ENCODE measurements at places on chromosomes 6 and 20.

DNA sequence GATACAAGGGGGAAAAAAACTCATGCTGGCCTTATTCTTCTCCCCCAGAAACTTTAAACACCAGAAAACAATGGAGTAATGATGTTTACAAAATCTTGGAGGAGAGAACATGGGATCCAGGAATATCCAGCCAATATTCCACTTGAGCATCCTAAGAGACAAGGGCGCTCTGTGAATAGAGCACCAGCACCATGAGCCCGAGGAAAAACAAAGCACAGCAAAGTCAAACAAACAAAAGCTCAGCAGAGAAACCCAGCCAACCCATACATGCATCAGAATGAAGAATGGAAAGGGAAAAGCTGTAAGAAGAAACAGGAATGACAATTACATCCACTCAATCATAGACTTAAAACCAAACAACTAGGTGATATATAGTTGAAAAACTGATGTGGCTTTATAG lies 4.6 kb upstream of the NAA20 start:
- no peak for DNase-seq

GRCh38 chr20:21272279-21272678 lies 30.9 kb upstream of the XRN2 start:
- no peak for DNase-seq

DNA sequence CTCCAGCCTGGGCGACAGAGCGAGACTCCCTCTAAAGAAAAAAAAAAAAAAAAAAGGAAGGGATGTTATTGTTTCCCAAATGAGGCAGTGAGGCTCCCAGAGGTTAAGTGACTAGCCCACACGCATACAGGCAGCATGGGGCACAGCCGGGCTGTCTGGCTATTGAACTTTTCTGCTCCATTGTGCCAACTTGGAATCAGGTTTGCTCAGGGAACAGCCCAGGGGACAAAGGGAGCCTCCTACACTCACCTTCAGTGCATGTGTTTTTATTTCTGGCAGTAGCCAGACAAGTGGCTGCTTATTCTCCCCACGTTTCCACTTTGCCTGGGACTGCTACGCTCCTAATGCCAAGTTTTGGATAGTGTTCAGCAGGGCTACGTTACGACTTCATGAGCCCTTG lies 10.7 kb downstream of the ETV7 start:
- no peak for DNase-seq

DNA sequence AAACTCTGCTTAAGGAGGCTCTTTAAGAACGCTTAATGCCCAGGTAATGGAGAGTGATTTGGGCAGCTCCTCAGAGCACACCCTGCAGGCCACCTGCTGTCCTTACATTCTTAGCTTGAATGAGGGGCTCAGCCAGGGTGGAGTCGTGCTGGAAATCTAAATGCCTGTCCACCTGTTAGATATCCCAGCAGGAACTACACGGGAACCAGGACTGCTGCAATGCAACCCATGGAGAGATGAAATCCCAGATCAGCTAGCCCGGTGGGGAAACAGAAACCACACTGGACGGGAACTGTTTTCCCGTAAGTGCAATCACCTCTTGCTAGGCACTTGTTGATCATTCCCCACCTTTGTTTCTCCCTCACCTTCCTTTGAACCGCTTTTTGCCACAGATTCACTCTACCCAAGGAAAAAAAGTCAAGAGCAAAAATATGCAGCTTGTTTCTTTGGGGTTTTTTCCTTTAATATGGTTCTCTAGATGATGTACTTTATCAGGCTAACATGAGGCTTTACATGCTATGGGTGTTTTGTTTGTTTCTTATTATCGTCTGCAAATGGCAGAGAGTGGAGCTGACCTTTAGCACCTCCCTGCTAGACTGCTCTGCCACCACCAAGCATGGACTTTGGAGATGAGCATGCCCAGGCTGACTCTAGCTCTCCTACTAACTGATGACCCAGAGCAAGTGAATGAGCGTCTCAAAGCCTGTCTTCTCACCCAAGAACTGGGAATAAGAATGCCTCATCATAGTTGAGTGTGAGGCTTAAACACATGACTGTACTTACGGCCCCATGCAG lies 125.9 kb upstream of the TNFAIP3 start:
- DNase-seq = no peak

DNA sequence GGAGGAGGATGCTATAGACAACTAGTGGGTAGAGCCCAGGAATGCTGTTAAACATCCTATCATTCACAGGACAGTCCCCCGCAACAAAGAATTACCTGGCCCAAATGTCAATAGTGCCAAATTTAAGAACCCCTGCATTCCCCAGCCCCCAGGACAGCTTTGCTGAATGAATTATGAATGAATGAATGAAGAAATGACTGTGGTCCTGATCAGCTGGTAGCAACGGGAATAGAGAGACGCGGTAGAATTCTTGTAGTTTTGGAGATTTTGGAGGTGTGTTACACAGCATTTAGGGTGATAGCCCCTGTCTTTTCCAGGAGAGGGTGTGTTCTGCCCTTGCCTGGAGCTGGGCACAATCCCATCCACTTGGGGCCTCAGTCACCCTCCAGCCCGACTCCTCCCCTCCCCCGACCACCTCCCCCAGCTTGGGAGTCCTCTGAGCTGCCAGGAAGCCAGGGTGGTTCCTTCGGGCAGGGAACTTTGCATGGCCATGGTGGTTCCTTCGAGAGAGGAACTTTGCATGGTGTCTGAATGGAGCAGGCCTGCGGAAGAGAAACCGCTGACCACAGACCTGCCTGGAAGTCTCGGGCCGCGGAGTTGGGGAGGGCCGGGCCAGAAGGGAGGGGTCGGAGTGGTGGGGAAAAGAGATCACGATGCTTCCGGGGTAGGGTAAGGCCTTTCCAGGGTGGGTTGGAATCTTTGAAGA lies 1.0 kb upstream of the HCK start:
- DNase-seq = no peak

- DNase-seq = no peak
Measured at GRCh38 chr6:37451441-37452193, 18.6 kb downstream of the CMTR1 start.

DNA sequence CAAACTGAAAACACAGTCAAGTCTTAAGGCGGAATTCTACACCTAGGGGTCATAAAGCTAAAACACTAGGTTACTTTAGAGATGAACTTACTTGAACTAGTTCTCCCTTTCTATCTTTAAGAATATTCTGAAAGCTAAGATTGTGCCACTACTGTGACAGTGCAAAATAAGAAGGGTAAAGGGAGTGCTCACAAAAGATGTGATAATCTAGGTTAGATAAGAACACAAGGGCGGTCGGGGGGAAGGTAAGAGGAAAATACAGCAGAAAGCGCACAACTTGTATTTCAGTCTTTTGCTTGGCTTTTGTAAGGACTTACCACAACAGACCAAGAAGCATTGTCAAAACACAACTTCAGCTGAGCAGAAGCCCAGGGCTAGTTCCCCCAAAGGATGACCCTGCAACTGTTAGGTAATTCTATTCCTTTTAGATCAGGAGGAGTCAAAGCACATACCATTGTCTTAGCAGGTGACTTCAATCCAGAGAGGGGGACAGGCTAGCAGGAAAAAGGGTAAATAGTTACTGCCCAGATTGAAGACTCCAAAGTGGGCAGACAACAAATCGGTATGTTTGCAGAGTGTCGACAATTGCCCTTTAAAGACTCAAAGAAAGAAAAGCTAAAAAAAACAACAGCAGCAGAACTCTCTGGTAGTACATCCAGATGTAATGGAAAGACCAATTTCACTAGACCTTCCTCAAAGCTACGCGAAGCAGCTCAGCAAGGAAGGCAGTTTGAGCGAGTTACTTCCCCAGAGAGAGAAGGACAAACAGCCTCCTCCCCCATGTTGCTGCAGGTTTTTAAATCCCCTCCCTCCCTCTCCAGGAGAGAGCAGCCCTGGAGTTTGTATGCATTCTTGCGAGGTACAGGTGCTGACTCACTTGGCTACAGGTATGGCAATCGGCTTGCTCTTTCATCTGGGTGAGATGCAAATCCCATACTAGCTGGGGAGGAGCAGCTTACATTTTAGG lies 59.0 kb downstream of the RIPOR2 start:
- no peak for DNase-seq

DNA sequence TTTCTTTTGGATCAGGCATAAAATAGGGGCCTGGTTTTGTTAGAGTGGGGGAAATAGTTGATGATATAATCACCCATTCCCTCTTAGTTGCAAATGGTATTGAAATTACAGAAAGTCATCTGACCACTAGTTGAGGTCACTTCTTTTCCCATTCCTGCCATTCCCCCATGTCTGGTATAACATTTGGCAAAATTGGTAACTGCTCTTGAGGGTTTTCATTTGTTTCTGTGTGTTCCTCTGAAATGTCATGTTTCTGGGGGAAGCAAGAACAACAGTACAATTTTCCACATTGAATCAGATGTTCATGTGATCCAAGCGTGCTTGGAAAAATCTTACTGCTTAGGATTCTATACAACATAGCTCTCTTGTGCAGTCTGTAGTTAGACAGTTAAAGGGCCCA lies 7.3 kb downstream of the AIG1 start:
- no peak for DNase-seq

DNA sequence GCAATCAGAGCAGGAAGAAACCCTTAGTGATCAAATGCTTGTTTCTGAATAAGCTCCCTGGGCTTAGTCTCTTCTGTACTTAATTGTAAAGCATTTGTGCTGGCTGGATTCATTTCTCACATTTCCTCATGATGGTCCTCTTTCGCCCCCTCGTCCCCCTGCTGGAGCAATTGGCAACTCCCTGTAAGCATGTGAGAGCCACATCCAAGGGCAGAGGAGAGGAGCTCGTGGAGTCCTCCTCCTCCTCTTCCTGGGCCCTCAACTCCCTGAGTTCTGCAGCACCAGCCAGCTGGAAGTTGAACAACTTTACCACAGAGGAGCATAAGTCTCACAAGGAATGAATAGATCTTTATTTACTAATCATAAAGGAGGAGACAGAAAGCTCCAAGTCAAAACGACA lies 12.6 kb downstream of the ANKEF1 start:
- no peak for DNase-seq

DNA sequence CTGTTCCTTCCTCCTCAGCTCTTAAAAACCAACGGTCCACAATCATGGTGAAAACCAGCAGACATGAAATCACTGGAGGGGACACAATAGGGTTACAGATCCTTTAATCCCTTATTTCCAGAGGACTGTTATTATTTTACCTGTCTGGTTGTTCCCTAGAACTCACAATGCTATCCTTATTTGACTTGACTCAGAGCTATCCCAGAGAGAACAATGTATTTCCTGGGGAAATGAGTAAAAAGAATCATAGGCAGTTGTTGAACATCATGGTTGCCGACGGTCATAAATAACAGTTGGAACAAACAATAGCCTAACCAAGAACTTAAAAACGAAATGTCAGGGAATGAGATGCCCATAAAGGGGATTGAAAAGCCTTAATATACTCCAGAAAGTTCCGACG lies 9.3 kb downstream of the OR2H1 start:
- no peak for DNase-seq

DNA sequence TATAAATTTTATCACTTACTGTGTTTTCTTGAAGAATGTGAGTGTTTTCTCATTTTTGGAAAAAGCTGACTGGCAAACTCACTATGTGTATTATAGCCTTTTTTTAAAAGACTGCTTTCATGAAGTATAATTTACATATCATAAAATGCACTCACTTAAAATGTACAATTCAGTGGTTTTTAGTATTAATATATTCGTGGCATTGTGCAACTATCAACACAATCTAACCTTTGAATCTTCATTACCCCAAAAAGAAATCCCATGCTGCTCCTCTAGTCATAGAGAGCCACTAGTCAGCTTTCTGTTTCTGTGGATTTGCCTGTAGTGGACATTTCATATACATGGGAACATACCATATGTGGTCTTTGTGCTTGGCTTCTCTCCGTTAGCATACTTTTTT lies 143.8 kb downstream of the PLCB4 start:
- DNase-seq = no peak

DNA sequence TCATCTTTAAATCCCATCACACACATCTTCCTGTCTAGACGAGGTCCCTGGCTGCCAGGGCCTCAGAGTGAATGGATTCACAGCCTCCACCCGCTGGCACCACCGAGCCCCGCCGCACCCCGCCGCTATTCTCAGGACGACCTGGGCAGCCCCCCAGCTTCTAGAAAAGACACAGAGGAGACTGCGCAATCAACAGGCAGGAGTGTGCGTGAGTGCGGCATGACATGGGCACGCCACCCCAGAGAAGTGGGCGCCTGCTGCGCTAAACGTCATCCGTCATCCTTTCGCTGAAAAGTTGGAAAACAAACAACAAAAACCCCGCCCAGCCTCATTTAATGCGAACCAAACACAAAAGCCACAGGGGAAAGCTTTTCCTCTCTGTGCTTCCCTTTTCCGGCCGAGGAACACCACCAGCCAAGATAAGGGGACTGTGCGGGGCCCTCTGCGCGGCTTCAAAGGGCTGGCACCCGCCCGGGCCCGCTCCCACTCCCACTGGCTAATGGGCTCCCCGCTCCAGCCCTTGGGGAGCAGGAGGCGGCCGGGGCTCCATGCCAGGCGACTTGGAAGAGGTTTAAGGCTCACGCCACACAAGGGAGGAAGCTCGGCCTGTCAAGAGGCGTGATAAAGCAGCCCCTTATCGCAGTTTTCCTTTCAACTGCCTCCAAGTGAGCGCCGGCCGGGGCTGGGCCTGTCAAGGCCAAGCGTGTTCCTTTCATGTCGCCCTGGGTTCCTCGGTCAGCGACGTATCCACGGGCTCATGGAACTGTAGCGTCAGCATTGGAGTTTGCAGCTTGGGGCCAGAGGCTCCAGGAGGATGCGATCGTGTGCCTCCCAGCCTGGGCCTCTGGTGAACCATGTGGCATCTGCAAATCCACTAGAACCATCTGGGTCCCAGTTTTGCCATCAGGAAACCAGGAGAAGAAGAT lies 50.1 kb downstream of the NFATC2 start:
- DNase-seq = peak; percentile 65

DNA sequence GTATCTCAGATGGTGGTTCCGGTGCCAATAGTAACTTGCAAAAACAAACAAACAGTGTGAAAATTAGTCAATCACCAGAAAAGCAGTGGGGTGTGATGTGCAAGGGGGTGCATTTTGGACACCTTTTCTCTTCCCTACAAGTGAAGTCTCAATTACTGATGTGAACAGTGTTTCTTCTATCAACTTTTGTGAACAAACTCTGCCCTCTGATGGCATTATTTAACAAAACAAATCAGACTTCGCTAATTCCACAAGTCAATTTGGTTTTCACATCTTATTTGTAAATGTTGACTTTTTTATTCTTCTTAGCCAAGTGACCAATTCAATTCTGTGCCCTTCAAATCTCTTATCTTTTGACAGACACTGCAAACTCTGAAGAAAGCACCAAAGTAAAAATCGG lies 212.2 kb downstream of the UST start:
- DNase-seq = no peak

DNA sequence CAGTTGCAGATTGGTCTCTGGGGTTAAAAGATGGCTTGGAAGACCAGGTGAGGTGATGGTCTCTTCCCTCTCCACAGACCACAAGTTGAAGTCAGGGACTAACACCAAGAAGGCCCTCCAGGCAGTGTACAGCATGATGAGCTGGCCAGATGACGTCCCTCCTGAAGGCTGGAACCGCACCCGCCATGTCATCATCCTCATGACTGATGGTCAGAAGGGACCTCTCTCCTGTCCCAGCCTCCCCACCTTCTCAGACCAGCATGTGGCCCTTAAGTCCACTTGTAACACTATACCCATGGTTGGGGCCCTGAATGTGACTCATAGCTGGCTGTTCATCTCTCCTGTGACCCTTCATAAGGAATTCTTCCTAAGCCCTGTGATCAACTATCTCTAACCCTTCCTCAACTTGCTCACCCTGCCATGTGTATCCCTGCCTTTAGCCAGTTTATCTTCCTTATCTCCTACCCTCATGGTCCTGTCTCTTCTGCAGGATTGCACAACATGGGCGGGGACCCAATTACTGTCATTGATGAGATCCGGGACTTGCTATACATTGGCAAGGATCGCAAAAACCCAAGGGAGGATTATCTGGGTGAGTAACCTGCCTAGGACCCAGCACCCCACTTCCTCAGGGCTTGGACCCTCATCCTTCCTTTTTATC lies 3.0 kb downstream of the CFB start:
- DNase-seq = no peak
